ENCODE measurements at places on chromosomes 12 and 14.

- no peak for DNase-seq
Observed at GRCh38 chr12:129750421-129750820, 153.4 kb downstream of the TMEM132D start.

- no peak for DNase-seq
Observed at GRCh38 chr12:104011253-104011652, 38.7 kb downstream of the GLT8D2 start.

- no peak for DNase-seq
Observed at GRCh38 chr14:45065956-45066355, 18.0 kb upstream of the PRPF39 start.

- no peak for DNase-seq
Observed at GRCh38 chr12:55718015-55718414, 2.2 kb downstream of the BLOC1S1 start.

DNA sequence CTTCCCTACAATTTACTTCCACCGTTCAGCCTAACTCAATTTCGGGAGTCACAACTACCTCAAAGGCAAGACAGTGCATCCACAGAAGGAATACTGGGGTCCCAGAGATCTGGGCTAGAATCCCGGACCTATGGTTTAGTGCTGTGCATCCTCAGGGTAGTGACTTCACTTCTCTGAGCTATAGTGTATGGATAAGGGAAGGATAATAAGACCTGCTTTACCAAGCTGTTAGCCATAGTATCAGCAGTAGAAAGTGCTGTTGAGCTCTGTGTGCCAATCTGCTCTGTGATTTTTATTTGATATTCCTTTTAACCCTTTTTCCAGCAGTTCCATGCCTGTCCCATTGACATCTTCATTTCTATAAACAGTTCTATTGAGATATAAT, 1044.3 kb downstream of the BCL11B start:
- DNase-seq, result no peak

DNA sequence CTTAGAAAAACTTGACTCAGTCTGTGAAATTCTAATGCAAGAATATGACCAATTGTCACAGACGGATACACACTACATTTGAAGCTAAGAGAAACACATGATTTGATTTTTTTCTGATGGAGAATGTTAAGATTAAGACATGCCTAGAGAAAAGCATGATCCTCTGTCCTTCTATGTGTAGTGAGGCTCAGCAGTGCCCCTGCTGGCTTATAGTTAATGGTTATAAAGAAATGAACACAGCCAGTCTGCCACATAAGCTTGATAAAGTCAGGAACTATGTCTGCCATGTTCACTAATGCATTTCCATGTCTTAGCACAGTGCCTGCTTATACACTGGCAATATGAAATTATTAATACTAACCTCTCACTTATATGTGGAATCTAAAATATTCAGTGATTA, 168.1 kb upstream of the DAAM1 start:
- DNase-seq, result no peak

DNA sequence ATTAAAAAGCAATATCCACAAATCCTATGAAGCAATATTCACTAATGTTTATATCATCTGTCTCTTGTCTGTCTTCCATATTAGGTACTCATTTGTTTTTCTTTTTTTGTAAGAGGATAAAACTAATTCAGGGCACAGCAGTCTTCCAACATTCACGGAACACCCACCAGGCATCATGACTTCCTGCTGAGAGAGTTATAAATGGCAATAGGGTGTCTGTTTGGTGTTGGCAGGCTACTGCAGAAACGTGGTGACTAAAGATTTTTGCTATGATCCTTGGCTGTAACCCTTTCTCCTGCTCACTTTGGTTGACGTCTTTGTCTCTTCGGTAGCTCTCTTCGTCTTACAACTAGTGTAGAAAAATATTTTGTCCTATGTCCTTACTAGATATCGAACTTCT, 860.6 kb upstream of the MGAT4C start:
- no peak for DNase-seq

GRCh38 chr14:87260460-87260859, 732.5 kb downstream of the GALC start:
- no peak for DNase-seq

GRCh38 chr12:52865090-52865944, 16.5 kb upstream of the KRT78 start:
- no peak for DNase-seq

DNA sequence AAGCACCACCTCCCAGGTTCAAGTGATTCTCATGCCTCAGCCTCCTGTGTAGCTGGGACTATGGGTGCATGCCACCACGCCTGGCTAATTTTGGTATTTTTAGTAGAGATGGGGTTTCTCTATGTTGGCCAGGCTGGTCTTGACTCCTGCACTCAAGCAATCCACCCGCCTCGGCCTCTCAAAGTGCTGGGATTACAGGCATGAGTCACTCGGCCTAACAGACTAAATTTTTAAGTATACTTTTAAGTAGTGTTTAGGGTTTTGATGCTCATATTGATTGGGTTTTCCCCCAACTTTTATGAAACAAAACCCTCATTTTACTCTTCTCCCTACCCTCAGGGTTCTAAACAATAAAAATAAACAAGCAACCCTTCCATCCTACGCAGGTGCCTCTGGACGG, 5.5 kb downstream of the MYO1A start:
- DNase-seq, result no peak

GRCh38 chr14:66383257-66383656, 102.9 kb upstream of the CCDC196 start:
- no peak for DNase-seq

DNA sequence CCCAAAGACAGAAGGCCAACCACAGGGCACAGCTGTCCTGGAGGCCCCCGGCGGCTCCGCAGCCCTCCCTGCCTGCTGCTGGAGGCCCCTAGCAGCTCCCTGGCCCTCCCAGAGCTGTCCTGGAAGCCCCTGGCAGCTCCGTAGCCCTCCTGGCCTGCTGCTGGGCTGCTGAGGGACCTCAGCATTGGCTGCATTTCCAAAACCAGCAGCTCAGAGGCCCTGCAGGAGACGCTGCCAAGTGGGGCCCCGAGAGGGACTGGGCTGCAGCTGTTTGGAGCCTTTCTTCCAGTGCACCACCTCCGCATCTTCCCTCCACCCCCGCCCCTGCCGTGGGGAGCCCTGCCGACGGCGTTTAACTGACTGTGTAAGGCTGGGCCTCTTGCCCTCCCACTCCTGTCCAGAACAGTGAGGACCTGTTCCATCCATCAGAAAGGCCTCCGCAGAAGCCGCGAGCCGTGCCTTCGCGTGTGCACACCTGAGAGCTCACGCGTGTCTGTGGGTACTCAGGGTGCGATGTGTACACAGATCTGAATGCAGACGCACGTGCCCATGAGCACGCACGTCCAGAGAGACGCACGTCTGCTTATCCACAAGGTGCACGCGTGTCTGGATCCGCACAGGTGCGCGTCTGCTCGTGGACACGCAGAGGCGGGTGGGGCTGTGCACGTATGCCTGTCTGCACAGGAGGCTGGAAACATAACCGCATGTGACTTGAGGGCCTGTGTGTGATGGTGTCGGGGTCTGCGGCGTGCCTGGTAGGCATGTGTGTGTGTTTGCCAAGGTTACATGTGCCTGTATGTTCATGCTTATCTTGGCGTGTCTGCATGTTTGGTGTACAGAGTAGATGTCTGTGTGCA, 57.0 kb upstream of the FBRSL1 start:
- no peak for DNase-seq

DNA sequence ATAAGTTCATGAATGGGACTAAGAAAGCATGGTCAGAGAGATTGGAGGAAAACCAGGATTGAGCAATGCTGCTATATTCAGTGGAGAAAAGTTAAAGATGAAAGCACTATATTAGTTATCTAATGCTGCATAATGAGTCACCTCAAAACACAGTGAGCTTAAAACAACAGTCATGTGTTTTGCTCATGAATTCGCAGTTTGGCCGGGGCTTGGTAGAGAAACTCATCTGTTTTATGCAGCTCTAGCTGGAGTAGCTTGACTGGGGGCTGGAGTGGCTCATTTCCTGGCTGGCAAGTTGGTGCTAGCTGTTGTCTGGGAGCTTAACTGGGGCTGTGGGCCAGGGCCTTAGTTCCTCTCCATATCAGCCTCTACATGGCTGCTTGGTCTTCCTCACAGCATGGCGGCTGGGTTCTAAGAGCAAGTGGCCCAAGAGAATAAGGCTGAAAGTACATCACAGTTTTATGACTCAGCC, 90.1 kb downstream of the ADCK1 start:
- DNase-seq, result no peak

DNA sequence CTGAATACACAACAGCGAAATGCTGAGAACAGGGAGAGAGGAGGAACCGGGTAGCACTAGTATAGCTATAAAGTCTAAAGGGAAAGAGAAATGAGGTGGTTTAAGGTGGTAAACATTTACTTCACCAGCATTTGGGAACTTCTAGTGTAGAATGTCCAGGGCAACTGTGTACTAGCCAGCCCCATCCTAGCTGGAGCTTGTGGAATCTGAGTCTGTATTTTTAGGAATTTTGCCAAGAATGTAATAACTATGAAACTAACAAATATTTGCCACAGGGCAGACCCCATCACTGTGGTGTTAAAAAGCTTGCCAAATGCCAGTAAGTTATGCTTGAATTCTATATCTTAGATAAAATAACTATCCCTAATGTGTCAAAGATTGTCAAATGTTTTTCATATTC, 398.9 kb upstream of the MIS18BP1 start:
- DNase-seq, result no peak

GRCh38 chr12:83958997-83959396, 953.6 kb downstream of the SLC6A15 start:
- DNase-seq, result no peak

DNA sequence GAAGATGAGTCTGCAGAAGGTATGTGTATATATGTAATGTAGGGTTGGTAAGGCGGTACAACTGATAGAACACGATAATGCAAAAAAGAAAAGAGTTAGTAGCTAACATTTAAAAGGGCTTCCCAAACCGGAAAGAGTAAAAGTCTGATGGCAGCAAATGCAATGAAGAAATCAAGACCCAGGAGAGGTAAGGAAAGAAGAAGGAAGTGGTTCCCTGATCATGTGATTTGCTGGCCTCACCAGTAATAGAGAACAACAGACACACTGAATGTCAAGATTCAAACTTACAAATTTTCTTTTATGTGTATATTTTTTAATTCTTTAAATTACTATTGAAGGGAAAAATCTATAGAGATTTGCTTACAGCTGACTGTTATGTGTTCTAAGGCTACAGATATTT, 18.4 kb downstream of the ZFC3H1 start:
- DNase-seq, result no peak

- no peak for DNase-seq
Observed at GRCh38 chr12:96134200-96134599, 60.0 kb upstream of the ELK3 start.

GRCh38 chr12:5985471-5985870, 40.4 kb upstream of the ANO2 start:
- no peak for DNase-seq

DNA sequence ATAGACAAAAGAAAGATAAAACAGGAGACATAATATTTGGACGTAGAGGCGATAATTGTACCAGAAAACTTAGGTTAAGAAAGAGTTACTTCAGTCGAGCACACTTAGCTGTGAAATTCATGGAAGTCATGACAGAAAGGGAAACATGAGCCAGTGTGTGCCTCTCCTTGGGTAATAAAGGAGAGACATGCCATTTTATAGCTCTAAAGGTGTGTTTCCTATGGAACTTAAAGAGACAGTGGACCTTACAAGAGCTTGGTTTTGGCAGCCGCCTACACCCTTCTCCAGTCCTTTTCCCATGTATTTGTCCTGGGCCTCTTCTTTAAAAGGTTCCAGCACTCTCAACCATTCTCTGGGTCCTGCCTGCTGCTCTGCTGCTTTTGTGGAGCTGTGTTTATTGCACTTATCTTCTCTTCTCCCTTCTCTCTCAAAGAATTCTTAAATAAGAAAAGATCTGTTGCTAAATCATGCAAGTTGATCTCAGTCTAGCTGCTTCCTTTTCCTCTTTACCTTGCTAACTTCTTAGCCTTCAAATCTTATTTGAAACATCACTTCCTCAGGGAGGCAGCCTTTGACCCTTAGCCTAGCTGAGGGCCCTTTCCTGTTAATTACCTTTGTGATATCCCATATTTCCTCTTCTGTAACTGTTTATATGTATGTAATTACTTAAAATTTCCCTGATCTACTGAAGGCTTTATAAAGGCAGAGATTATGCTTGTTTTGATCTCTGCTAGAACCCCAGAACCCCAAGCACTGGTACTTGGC, 81.8 kb upstream of the EVL start:
- no peak for DNase-seq

DNA sequence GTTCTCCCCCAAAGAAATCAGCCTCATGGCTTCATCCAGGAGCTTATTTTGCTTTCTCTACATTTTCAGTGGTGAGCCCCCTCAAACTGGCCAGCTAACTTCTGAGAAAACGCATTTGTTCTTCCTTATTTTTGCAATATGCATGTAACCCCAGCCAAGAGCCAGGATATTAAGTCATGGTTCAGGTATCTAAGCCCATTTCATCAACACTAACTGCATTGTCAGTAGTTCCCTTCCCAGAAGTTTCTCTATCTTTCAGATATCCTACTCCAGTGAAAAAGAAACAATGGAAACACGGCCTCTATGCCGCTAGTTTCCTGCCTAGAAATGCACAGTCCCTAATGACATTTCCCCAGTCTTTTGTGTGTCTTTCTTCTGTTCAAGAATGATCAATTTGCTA, 102.8 kb upstream of the RASSF8 start:
- no peak for DNase-seq

GRCh38 chr14:77714926-77715325, 7.0 kb downstream of the SLIRP start:
- DNase-seq, result no peak

- no peak for DNase-seq
Observed at GRCh38 chr14:48504921-48505320, 829.5 kb upstream of the MDGA2 start.

DNA sequence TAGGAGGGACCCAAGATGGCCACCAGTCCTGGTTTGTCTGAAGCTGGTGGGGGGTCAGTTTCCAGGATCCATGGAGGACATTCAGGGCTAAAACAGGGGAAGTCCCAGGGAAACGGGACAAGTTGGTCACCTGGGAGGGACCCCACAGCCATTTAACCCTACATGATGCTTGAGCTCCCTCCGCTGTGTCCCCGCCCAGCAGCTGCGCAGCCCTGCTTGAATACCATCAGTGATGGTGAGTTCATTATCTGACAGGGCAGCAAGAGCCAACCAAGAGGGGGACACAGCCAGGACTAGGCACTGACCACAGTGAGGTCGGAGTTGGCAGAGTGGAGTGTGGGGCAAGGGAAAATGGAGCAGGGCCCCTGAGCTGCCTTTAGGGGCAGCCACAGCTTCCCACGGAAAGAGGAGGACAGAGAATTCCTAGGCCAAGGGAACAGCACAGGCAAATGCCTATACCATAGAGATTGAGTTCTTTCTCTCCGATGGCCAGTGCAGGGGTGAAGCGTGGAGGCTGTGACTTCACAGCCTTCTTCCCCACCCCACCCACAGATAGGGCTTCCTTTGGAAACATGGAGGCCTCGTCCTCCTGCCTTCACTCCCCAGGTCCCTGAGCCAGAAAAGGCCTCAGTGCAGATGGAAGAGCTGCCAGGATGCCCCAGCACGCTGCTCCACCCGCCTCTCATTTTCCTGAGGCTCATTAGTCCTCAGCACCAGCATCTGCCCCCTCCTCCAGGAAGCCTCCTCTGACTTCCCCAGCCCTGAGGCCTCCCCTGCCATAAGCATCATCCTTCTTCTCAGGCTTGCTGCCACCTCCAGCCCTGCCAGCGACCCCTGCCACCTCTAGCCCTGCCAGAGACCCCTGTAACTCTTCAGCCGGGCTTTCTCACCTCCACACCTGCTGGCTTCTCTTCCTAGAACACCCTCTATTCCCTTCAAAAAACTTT, 51.4 kb downstream of the CYP46A1 start:
- no peak for DNase-seq

GRCh38 chr14:68325267-68325807, 467.5 kb downstream of the ZFP36L1 start:
- DNase-seq, result no peak
